ENCODE measurements at places on chromosomes 4 and X. TPM values are rescaled to one million over a fixed set of nuclear protein-coding genes. Genes with fewer than 3 reads are reported as not detected.

GRCh38 chr4:6236816-6237390 is 32.7 kb upstream of the WFS1 start:
- H3K36me3 ChIP-seq, result no peaks in the 10 kb centered on the region
- H3K4me3 ChIP-seq, result no peak overlapping the region
- H3K27me3 ChIP-seq, result peaks cover 3% of the 10 kb centered on the region
- no peak overlapping the region for H3K27ac ChIP-seq

The SHROOM3 gene
- not detected for total RNA-seq

- peaks cover 11% of the 10 kb centered on the region for H3K4me1 ChIP-seq
- no peak overlapping the region for H3K27ac ChIP-seq
- no peak for DNase-seq
- no peaks in the 10 kb centered on the region for H3K36me3 ChIP-seq
- H3K27me3 ChIP-seq, result no peaks in the 10 kb centered on the region
- no peak overlapping the region for H3K4me3 ChIP-seq
Observed at GRCh38 chrX:41457613-41458192, 10.6 kb downstream of the NYX start.

DNA sequence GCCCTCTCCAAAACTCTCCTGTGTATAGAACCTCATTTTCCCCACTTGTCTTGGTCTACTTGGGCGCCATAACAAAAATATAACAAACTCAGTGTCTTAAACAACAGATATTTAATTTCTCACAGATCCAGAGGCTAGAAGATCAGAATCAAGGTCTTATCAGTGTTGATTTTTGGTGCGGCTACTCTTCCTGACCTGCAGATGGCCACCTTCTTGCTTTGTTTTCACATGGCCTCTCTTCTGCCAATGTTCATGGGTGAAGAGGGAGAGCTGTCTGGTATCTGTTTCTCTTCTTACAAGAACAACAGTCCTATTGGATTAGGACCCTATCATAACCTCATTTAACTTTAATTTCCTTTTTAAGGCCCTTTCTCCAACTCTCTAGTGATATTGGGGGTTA is 177.3 kb downstream of the PABPC4L start:
- no peak overlapping the region for H3K4me3 ChIP-seq
- H3K27ac ChIP-seq, result no peak overlapping the region
- no peaks in the 10 kb centered on the region for H3K4me1 ChIP-seq
- no peaks in the 10 kb centered on the region for H3K36me3 ChIP-seq
- no peak for DNase-seq

- peak; percentile 57 for DNase-seq
- no peaks in the 10 kb centered on the region for H3K27me3 ChIP-seq
- H3K4me3 ChIP-seq, result peak overlapping the region; percentile 90
- peaks cover 41% of the 10 kb centered on the region for H3K4me1 ChIP-seq
Observed at GRCh38 chr4:184472614-184473498, 1.5 kb downstream of the IRF2 start.

The RHOXF2 gene
- not detected for total RNA-seq

DNA sequence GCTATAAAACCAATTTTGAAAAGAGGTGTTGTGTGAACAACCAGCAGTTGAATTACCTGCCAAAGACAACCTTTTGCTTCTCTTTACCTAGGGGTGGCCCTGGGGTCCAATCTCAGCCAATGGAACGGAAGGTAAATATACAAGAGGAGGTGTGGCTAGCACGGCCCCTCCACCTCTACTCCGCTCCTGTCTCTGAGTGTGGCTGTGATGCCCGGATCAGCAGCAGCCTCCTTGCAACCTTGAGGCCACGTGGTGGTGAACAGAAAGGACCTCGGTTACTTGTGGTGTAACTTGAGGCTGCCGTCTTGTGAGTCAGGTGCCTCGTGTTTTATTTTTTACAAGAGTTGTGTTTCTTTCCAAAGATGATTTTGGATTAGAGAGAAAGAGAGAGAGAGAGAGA is 121.5 kb upstream of the PPP2R3B start:
- H3K4me1 ChIP-seq, result no peaks in the 10 kb centered on the region
- DNase-seq, result no peak
- H3K36me3 ChIP-seq, result no peaks in the 10 kb centered on the region

DNA sequence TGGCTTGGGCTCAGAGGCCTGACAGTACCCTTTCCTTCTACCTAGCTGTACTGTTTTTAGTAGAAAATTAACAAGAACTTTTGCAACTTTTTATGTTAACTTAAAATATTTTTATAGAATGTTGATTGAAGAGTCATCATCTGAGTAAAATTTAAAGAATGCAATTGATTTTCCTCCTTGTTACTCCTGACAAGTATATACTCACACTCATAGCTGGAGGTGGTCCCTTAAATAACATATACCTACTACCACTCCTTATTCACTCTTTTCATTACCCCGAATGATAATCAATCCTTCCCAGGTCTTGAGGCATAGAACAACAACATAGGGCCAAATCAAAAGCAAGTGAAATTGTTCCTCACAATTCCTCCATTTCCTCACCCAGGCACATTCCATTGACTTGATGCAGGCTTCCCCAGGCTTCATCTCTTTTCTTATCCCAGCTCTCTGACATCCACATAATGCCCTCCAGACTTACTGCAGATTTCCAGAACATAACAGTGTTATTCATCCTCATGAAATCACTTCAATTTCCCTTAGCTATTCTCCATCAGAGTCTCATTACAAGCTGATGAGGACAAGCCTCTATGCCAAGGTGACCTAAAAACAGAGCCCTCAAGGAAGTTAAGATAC is 73.2 kb upstream of the ANXA10 start:
- H3K27me3 ChIP-seq, result no peaks in the 10 kb centered on the region
- no peak overlapping the region for H3K4me3 ChIP-seq
- H3K36me3 ChIP-seq, result no peaks in the 10 kb centered on the region
- DNase-seq, result no peak
- no peak overlapping the region for H3K27ac ChIP-seq

GRCh38 chr4:25859429-25860148 is 3.2 kb downstream of the SEL1L3 start:
- no peaks in the 10 kb centered on the region for H3K27me3 ChIP-seq
- peak overlapping the region; percentile 100 for H3K27ac ChIP-seq
- peak overlapping the region; percentile 64 for H3K4me3 ChIP-seq
- peak; percentile 40 for DNase-seq

DNA sequence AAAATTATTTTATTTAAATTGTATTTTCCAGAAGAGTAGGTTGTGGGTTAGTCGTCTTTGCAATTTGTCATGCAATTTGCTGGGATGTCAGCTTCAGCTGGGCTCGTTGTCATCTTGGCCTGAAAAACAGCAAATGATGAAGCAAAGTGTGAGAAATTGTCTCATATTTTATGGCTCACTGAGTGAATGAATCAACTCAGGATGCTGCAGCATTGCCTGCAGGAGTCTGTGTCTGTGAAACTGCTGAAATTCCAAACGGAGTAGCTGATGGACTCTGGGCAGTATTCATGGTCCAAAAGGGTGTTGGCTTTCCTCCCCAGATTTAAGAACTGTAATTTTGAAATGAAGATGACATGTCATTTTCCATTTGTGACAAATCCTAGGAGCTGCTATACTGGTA is 37.2 kb downstream of the CXCL8 start:
- H3K36me3 ChIP-seq, result no peaks in the 10 kb centered on the region
- H3K4me1 ChIP-seq, result no peaks in the 10 kb centered on the region
- no peak for DNase-seq
- no peak overlapping the region for H3K4me3 ChIP-seq
- H3K27me3 ChIP-seq, result no peaks in the 10 kb centered on the region
- H3K27ac ChIP-seq, result no peak overlapping the region

The HPGDS gene
- total RNA-seq, result 0.37 TPM

The XAGE2 gene
- not detected for total RNA-seq

DNA sequence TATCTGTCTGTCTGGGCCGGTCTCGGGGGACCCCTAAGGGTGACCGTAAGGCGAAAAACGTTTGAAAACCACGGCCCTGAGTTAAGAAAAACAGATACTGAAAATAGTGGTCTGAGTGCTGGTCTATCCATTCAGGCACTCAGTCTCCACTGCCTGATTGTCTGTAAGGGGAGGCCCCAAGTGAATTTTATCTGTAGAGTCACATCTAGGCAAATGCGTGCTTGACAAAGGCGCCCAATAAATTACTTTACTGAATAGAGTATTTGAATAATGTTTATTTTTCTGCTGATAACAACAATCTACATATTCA is 465 bp downstream of the HNRNPH2 start:
- DNase-seq, result no peak
- no peaks in the 10 kb centered on the region for H3K27me3 ChIP-seq
- peak overlapping the region; percentile 94 for H3K27ac ChIP-seq
- H3K36me3 ChIP-seq, result peaks cover 29% of the 10 kb centered on the region

The MAGEA2B gene
- total RNA-seq, result not detected

DNA sequence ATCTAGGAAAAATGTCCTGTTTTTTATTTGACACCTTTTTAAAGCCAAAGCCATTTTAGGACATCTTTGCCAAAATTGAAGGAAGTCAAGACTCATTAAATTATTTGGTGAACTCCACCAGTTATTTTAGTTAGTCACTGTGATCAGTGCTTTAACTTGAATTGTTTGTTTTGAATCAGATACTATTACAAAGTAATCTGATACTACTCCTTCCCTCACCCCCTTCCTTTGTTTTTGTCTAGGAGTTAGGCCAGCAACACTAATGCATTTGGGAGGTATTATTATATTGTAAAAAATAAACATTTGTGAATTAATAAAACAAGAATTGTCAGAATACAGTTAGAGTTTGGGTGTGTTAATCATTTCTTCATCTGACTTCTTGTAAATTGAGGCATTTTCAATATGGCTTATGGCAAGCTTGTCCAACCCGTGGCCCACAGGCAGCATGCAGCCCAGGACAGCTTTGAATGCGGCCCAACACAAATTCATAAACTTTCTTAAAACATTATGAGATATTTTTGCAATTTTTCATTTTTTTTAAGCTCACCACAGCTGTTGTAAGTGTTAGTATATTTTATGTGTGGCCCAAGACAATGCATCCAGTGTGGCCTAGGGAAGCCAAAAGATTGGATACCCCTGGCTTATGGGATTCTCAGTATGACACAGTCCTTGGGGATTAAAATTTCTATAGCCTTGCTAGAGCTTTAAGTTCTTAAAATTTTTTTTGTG is 182.2 kb downstream of the BMPR1B start:
- DNase-seq, result no peak
- no peaks in the 10 kb centered on the region for H3K4me1 ChIP-seq
- no peak overlapping the region for H3K27ac ChIP-seq
- no peak overlapping the region for H3K4me3 ChIP-seq

DNA sequence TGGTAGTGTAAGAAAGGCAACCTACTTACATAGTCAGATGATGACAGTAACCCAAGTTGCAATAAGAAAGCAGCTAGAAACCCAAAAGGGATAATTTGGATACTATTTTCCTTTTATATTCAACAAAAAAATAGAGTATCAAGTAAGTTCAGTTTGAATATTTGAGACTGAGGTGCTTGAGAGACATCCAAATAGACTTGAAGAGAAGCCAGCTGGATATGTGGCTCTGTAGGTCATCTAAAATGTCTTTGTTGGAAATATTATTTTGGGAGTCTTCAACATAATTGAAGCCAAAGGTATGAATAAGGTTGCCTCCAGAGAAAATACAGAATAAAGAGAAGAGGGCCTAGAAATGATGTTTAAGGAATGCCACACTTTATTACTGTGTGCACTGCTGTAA is 438.2 kb upstream of the DIAPH2 start:
- no peaks in the 10 kb centered on the region for H3K36me3 ChIP-seq
- no peak overlapping the region for H3K27ac ChIP-seq
- no peak for DNase-seq
- H3K27me3 ChIP-seq, result no peaks in the 10 kb centered on the region
- H3K4me3 ChIP-seq, result no peak overlapping the region

DNA sequence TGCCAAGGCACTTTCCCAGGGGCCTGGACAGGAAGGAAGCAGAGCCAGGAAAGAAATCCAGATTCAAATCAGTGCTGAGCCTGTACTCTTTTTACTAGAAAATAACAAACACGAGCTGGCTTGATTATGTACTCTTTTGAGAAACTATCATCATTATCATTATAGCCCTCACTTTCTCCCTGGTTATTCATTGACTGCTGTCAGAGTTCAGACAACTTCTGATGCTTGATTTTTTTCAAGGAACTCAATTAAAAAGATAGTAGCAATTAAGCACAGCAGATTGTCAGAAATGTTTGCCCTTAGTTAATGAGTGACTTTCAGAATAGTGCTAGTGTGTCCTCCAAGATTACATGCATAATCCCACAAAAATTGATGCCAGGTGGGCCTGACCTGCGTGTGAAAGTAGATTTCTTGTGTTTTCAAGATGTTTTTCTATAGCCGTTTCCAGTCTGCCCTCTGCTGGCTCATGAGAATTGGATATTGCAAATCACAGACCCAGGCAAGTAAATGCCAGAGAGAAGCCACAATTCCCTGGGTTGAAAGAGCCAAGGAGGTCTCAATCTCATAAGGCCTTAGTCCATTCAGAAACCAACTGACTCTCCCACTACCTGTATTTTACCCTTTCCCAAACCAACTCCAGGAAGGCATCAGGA is 14.3 kb upstream of the PNPLA4 start:
- H3K27ac ChIP-seq, result no peak overlapping the region
- no peaks in the 10 kb centered on the region for H3K36me3 ChIP-seq
- no peak overlapping the region for H3K4me3 ChIP-seq
- H3K27me3 ChIP-seq, result no peaks in the 10 kb centered on the region

The FAM156A gene
- 26.2 TPM for total RNA-seq

DNA sequence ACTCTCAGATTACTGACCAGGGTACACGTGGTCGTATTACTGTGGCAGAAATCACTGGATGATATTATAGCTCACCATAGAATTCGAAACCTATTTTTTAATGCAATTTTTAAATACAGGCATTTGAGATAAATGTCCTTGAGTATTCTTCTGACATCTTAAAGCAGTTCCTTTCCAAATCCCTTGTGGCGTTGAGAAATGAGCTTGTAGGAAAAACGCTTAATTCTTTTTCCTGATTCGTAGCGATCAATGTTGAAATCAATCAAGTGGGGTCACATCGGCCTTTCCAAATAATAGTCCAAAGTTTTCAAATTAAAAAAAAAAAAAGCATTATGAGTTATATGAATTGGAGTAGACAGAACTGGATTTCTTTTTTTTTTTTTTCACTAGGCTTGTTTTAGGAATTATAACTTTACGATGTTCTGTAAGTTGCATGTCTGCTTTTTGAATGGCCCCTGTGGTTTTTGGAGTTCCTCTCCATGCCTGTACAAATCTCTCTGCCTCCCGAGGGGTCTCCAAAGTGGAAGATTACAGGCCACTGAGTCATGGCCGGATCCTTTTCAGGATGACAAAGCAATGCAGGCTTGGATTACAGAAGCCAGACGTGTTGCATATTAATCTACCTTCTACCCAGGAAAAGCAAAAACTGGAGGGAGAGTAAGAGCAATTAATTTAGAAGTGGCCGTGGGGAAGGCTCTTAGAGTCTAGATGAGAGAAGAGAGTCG is 226.1 kb downstream of the SHOX start:
- no peaks in the 10 kb centered on the region for H3K4me1 ChIP-seq
- no peaks in the 10 kb centered on the region for H3K27me3 ChIP-seq
- no peaks in the 10 kb centered on the region for H3K36me3 ChIP-seq

The MAGEB17 gene
- not detected for total RNA-seq

- DNase-seq, result no peak
- no peak overlapping the region for H3K27ac ChIP-seq
- no peaks in the 10 kb centered on the region for H3K36me3 ChIP-seq
- peaks cover 50% of the 10 kb centered on the region for H3K27me3 ChIP-seq
- H3K4me1 ChIP-seq, result no peaks in the 10 kb centered on the region
- no peak overlapping the region for H3K4me3 ChIP-seq
Observed at GRCh38 chr4:82044141-82044993, 329.4 kb downstream of the HNRNPD start.

- no peak overlapping the region for H3K27ac ChIP-seq
- no peaks in the 10 kb centered on the region for H3K4me1 ChIP-seq
- no peak overlapping the region for H3K4me3 ChIP-seq
Observed at GRCh38 chrX:38626296-38626695, 65.0 kb downstream of the TSPAN7 start.

- H3K4me3 ChIP-seq, result no peak overlapping the region
- no peaks in the 10 kb centered on the region for H3K27me3 ChIP-seq
- H3K27ac ChIP-seq, result no peak overlapping the region
- no peaks in the 10 kb centered on the region for H3K36me3 ChIP-seq
Observed at GRCh38 chrX:34058005-34058404, 74.1 kb downstream of the FAM47A start.

All from activated T-helper 2 cell treated with anti-CD3 and anti-CD28 coated beads, Interferon-gamma antibody, Interleukin-2, Interleukin-4, amounts not matched to agents 10 μg/mL and 5 μg/mL and 100 μg/mL, durations not matched to agents 14 hours and 24 hours and 36 hours (primary cell).